ENCODE measurements at places on chromosomes 3 and 15.

- DNase-seq: no peak
Observed at GRCh38 chr3:140349938-140350337, 327.9 kb upstream of the TRIM42 start.

DNA sequence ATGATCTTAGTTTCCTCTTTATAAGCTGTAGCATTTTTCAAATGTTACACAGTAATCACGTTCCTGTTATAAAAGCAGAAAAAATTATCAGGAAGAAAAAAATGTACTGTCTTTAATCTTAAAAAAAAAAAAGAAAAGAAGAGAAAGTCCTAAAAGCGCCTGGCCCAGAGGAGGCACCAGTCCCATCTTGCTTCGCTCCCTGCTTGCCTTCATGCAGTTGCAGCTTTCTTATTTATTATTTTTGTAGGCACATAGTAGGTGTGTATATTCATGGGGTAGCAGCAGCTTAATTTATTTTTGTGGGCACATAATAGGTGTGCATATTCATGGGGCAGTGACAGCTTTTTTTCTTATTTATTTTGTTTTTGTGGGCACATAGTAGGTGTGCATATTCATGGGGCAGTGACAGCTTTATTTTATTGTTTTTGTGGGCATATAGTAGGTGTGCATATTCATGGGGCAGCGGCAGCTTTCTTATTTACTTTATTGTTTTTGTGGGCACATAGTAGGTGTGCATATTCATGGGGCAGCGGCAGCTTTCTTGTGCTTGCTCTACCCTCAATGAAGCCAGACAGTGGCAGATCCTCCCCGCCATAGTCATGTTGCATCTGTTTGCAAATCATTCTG, 5.5 kb upstream of the EHD4 start:
- DNase-seq: no peak

GRCh38 chr3:2653706-2654105, 456.5 kb downstream of the IL5RA start:
- no peak for DNase-seq

DNA sequence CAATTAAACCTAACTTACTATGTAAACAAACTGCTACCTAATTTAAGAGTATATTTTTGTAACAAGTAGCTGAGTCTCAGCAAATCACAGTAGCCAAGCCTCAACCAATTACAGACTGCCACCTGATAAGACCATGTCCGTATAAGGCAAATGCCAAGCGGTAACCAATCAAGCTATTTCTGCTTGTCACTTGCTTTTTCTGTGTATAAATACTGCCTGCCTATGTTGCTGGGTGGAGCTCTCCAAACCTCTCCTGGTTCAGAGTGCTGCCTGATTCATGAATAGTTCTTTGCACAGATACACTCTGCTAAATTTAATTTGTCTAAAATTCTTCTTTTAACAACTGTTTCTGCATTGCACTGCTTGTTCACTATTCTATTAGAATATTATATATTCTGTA, 42.6 kb downstream of the ZNF148 start:
- DNase-seq: no peak

DNA sequence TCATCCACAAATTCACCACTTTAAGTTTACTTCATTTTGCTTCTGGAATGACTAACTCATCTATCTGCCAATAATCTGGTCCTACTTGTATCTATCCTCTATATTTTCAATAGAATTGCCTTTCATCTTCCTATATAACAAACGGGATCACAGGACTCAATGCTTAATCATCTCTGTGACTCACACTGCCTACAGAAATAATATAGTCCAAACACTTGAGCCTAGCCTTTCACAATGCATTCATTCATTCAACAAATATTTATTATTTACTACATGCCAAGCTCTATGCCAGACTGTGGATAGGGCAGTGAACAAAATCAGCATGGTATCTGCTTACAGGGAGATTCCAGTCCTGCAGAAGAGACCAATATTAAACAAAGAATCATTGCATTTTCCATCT, 16.6 kb upstream of the AGTR1 start:
- DNase-seq: no peak

GRCh38 chr15:92524161-92524560, 130.5 kb downstream of the ST8SIA2 start:
- DNase-seq: no peak

All from ACHN (cell line).